ENCODE measurements at places on chromosomes 3 and 15.

DNA sequence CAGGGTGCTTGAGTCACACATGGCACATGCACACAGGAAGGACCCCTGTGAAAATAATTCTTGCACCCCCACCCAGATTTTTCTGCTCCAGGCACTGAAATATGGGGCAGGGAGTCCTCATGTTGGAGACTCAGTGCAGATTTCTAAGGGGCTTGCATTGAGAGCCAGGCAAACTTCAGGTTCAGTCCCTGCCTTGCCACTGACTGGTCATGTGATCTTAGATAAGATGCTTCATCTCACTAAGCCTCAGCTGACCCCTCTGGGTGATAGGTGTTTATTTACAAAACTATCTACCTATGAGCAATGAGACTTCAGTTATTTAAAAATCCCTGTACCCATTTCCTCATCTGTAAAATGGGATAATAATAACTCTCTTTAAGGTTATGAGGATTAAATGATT, 30.1 kb upstream of the C3orf80 start:
- no peak for DNase-seq

GRCh38 chr3:188026191-188026968, 127.6 kb upstream of the LPP start:
- DNase-seq, result no peak

GRCh38 chr15:90889736-90890456, 5.6 kb downstream of the FES start:
- DNase-seq, result no peak

- DNase-seq, result no peak
Observed at GRCh38 chr15:70344666-70345065, 246.9 kb upstream of the TLE3 start.

DNA sequence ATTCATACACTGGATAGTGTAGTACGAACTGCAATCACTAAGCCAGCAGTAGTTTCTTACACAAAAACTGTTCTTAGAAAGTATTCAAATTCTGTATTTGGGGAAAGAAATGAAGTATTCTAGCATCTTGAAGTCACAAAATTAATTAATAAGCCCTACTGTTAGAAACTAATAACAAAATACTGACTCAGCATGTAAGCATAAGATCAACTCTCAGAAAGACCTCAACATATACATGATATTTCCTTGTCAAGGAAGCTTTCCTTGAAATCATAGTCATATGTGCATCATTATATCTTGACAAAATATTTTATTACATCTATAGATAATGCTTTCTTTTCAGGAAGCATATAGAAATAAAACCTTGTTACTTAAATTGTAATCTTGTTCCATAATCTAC, 115.5 kb upstream of the GOLGA6L6 start:
- no peak for DNase-seq

All from A549 (cell line).